ENCODE measurements at places on chromosomes 11 and 22.

DNA sequence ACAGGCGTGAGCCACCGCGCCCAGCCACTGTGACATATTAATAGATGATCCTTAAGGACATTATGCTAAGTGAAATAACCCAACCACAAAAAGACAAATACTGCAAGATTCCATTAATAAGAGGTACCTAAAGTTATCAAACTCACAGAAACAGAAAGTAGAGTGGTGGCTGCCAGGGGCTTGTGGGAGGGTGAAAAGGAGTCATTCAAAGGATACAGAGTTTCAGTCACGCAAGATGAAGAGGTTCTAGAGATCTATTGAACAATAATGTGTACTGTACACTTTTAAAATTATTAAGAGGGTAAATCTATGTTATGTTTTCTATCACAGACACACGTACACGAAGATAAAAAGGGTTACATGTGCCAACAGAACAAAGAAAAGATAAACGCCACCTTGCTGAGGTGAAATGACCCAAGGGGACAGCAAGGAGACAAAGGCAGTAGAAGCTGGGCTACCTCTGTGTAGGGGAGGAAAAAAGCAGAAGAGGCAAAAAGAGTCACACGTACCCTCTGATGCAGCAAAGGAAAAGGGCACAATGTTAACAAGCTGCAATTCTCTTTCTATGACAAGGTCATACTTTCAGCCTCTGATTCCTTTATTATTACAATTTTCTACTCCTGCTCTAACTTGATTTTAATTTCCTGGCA, 65.3 kb downstream of the AMBRA1 start:
- no peak for DNase-seq

GRCh38 chr11:91124363-91124762, 901.5 kb upstream of the CHORDC1 start:
- peak; percentile 21 for DNase-seq

DNA sequence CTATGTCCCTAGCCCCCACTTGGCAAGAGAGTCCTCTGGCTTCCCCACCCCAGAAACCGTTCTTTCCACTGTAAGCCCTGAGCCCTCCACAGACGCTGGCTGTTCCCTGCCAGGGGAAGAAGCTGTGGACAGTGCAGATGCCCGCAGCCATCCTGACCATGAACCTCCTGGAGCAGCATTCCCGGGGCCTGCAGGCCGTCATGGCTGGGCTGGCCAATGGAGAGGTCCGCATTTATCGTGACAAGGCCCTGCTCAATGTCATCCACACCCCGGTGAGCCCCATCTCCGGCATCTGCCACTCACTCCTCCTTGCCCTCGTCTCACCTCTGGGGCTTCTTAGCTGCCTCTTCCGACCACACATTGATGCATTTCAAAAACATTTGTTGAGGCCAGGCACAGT, 13.2 kb downstream of the BBS1 start:
- DNase-seq: no peak

- DNase-seq: no peak
Observed at GRCh38 chr22:50011447-50012210, 936 bp downstream of the IL17REL start.

DNA sequence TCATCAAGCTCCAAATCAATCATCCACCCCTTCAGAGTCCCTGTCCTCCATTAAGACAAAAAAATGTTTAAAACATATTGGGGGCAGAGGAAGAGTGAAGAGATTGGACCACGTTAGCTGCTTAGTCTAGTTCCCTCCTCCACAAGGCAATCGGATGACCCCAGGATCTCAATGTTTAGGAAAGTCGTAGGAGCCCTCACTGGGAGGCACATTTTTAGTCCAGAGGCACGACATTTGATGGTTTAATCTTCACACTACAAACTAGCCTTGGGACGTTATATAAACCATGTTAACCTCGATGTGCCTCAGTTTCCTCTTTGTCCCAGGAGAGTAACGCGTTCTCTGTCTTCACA, 588 bp upstream of the FAT3 start:
- DNase-seq: no peak

DNA sequence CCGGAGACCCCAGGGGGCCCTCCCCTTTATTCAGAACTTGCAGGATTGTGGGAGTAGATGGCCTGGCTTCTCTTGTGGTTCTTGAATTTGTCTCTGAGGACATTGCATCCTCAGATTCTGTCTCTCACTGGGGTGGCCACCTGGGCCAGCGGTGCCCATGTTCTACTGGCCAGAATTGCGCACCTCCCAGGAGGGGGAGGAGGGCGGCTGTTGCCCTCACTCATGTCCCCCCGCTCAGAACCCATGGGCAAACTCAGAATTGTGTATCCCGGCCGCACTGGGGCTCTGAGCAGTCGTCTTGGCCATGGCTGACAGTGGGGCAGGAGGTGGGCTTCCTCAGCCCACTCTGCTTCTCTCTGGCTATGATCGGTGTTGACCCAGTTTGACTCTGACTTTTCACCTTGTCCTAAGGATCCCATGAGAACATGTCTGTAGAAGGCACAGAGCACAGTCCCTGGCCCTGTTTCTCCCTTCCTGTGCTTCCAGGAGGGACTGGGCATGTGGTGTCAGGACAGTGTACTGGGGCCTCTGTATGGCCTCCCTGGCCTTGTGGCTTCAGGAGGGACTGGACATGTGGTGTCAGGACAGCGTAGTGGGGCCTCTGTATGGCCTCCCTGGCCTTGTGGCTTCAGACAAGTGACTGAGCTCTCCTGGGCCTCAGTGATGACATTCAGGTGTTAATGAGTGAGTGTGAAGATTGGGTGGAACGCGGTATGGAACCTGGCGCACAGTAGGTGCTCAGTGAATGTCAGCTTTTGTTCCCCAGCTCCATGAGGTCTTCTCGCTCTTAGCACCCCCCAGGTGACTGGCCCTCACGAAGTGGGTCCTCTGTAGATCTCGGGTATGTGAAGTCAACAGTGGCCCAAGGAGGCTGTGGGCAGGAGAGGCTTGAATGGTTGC, 99.3 kb downstream of the TBC1D22A start:
- DNase-seq: no peak

GRCh38 chr11:107683807-107684206, 28.0 kb downstream of the SLN start:
- DNase-seq: no peak

- no peak for DNase-seq
Observed at GRCh38 chr11:126740846-126741245, 259.7 kb downstream of the KIRREL3 start.

DNA sequence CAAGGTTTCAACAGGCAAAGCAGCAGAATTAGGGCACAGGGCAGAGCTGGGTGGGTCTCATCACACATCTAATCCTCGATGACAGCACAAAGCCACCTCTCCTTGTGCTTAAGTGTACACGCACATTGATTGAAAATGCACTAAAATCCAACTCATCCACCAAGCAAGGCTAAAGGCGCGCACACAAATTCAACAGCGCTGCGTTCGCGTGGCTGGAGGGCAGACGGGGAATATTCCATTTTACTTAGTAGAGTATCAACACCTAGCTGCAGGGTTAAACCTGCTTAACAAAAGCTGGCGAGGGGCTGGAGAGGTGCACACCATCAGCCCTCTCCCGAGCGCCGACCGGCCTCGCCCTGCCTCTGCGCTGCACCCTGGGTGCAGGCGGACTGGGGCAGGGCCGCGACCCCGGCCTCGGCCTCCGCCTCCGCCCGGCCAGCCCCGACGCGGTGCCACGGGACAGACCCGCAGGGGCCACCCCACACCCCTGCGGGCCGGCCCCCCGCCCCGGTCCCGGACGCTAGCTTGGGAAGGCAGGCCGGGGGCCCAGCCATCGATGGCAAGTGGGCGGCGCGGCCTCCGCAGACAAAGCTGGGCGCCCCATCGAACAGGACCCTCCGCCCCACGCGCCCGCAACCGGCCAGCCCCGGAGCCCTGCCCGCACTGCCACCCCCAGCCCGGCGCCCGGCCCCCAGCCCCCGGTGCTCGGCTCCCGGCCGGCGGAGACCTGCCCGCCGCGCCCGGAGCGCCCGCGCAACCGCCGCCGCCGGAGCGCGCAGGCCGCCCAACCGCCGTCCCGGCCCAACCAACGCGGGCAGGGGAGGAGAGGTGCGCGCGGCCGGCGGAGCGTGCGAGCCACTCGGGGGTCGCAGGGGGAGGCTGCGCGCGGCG, 929 bp downstream of the PRDM10 start:
- DNase-seq: peak; percentile 29

- no peak for DNase-seq
Observed at GRCh38 chr22:42680648-42681047, 31.5 kb upstream of the CYB5R3 start.

- DNase-seq: no peak
Observed at GRCh38 chr22:30830907-30831306, 136.2 kb downstream of the OSBP2 start.

GRCh38 chr11:11312738-11313137, 40.3 kb downstream of the CSNK2A3 start:
- DNase-seq: no peak

DNA sequence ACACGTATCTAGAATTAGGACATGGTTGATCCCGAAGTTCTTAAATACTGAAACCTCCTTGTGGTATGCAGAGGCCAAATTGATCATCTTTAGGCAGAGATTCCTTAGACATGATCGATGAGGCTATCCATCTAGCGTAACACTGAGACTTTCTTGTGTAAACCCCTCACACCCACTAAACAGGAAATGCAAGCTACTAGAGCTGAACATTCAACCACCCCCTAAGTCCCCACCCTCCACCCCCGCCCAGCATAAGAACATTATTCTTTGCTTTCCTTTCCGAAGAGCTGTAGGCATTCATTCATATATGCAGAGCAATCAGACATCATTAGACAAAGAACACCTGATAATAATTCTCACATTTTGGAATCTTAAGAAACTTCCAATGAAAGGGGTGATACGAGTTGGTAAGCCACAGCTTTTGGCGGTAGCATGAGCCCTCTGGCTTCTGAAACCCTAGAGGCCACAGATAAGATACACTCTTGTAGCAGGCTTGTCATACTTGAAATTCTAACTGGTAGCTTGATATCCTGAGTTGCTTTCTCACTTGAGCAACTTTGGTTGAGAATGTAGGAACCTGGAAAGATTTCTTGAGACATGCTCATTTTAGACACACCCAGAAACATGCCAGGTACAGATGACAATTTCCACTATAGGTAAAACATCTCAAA, 42.2 kb downstream of the FLI1 start:
- no peak for DNase-seq

- DNase-seq: no peak
Observed at GRCh38 chr11:85680897-85681296, 5.1 kb downstream of the CCDC89 start.

DNA sequence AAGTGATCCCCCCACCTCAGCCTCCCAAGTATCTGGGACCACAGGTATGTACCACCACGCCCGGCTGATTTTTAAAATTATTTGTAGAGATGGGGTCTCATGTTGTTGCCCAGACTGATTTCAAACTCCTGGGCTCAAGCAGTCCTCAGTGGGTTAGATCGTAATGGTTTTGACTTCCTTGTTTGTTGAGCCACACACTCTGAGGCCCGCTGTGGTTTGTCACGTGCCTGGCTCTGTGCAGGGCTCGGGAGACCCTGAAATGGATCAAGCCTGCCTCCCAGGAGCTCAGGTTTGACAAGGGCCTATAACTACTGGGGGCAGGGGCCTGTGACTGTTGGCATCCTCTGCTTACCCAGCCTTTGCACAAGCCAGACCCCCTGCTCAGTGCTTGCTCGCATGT, 68.1 kb downstream of the MPPED1 start:
- DNase-seq: no peak

GRCh38 chr11:1507381-1508140, 21.0 kb upstream of the MOB2 start:
- no peak for DNase-seq

GRCh38 chr11:32939046-32939445, 46.4 kb downstream of the QSER1 start:
- DNase-seq: no peak

- no peak for DNase-seq
Observed at GRCh38 chr22:38312261-38312800, 4.9 kb downstream of the CSNK1E start.

DNA sequence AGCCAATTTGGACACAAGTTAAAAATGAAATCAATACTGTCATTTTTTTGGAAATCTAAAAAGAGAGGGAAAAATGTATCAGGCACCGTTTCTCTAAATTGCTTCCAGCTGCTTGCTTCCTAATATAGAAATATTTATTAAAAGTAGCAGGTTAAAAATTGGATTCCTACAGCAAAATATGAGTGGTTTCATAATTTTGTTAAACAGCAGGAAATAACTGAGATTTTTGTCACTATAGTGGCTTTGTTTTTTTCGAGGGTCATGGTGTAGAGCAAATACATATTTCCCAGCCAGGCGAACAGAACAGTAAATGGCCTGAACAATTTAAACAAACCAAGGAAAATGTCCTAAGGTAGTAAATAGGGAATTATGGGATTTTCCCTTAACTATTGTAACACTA, 159.7 kb downstream of the DDX10 start:
- no peak for DNase-seq

GRCh38 chr11:115625502-115625901, 121.3 kb upstream of the CADM1 start:
- DNase-seq: no peak

DNA sequence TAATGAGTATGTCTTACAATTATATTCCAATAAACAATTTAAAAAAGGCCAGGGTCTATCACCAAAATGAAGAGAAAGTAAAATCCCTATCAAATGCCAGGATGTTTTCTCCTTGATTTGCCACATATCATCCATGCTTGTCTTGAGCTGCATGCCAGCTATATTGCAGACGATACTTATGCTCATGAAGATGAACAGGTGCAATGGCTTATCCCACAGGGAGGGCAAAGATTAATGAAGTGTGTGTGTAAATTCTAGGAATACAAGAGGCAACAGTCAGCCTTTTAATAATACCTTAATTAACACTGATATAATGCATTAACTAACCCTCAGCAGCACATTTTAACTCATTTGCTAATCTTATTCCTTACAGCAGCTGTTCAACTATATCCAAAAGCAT, 850.5 kb downstream of the KCNA4 start:
- no peak for DNase-seq

- DNase-seq: no peak
Observed at GRCh38 chr11:102843489-102843888, at the start of gene MMP3. Gene MMP3 (minus strand): TSS chr11:102843609. CDS start chr11:102843546, 63 bp downstream.

DNA sequence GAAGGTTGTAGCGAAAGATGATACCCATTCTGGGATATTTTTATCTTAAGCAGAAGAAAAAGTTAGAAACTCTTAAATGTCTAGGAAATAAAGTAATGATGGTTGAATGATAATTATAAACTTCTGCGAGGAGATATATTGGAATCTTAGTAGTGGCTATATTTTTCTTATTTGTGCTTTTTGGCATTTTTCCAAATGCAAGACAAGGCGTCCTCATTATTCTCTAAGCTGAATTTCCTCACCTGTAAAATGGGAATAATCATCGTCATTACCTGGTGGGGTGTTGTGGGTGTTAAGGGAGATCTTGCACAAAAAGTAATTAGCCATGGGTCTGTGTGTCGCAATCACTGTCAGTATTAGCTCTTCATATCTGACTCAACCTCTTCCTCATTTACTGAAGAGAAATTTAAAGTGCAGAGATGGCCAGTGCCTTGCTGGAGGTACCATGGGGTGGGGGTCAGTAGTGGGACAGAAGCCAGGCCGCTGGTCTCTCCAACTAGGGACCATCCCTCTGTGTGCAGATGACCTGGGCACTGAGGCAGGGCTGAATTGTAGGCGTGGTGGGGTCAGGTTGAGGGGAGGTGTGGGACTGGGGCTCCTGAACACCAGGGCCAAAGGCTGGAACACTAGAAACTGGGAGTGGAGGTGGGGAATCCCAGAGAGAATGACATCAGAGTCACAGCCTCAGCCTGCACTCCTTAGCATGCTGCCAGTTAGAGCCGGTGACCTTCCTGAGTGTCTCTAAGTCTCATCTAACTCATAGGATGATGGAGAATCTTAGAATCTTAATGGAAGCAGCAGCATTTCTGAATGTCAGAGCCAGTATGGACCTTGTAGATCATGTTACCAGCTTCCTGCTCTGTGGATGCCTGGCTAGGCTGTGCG, 4.1 kb downstream of the PITPNM1 start:
- no peak for DNase-seq
